ENCODE measurements at places on chromosomes 1 and 21.
A peak's percentile ranks its signal among the peaks of the same experiment; 100 is the strongest.

- DNase-seq = no peak
Measured at GRCh38 chr1:93979718-93980319, 70.6 kb upstream of the GCLM start.

- no peak for DNase-seq
Measured at GRCh38 chr21:15333136-15333710, 268.4 kb upstream of the NRIP1 start.

GRCh38 chr1:9815150-9815549, 8.6 kb downstream of the CLSTN1 start:
- DNase-seq = no peak

DNA sequence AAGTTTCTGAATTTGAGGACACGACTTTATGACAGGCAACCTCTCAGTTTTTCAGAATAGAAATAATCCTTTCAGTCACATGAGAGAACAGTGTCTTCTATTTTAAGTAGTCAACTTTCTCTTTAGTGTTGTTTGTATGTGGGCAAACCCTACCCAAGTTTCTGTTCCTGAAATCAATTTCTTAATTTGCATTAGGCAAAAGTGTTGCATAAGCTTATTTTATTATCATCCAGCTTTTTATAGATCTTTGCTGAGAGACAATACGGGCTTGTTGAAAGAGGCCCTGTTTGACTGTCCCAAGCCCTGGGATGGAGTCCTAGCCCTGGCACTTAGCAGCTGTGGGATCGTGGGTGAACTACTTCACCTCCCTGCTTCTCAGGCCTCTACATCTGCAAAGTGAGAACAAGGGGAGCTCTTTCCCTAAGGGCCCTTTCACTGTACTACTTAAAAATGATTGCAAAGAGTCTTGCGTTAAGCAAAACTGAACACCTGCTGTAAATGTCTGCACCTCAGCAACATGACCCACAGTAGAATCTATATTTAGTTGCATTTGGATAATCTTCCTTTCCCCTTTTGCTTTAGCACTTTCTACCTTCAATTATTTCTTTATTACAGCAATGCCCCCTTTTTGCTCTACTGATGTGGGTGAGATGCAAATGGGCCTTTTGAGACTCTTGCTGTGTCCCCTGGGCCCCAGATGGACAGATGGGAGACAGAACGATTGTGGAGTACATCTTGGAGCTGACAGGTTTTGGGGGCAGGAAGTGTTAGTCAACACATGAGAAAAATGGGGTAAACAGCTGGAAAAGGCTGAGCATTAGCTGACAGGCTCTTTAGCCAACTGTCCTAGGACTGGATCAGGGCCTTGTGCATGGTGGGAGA, 41.0 kb upstream of the SCAF4 start:
- no peak for DNase-seq

DNA sequence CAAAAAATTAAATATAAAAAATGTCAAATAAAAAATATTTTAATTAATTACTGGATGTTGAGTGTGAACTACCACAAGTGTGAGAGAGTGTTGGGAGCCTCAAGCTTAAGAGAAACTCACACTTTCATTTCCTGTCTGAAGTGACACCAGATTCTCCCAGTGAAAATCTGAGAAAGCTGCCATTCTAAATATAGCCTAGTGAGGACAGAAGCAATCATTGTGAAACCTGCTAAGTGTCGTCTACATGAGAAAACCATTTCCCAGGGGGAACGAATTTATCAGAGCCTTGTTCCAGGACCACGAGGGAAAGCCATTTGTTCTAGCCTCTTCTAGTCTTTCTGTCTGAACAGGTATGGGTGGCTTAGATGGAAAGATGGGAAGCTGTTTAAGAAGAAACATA, 329.3 kb upstream of the PRMT6 start:
- DNase-seq = no peak

DNA sequence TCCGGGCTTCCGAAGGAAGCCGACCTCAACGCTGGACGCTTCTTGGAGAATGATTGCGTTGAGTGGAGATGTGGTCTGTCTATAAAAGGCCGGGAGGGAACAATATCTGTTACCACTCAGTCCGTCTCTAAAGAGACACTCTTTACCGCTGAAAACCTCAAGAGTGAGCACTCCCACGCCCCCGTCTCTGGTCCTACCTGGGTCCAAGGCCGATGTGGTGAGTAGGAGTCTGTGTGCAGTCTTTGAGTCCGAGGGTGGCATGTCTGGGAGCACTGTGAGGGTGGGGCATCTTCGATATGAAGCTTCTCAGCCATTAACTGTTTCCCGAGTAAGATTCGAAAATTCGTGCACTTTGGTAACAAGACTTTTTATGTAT, 576 bp downstream of the ZFP69 start:
- no peak for DNase-seq

DNA sequence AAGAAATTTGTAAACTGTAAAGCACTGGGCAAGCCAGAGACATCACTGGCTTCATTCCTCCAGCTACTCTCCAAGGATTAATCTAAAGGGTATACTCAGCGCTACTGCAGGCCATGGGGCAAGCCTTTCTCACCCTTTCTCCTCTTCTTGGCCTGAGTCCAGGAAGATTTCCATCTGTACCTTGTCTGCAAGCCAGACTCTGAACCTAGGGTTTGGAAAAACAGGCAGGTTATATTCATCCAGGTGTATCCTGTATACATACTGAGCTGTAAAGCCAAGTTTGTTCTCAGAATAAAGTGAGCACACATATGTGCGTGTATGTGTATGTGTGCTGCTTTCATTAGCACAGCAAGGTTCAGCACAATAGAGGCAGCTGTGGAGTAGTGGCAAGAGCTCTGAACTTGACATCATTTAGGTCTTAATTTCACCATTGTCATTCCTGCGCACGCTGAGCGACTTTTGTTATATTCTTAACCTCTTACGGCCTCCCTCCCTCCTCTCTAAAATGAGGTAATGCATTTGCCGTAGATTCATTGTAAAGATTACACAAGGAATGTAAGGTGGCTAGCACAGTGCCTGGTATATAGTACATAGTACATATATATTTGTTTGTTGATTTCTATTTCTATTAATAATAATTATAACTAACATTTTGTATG, 128.1 kb upstream of the JUN start:
- DNase-seq = no peak

DNA sequence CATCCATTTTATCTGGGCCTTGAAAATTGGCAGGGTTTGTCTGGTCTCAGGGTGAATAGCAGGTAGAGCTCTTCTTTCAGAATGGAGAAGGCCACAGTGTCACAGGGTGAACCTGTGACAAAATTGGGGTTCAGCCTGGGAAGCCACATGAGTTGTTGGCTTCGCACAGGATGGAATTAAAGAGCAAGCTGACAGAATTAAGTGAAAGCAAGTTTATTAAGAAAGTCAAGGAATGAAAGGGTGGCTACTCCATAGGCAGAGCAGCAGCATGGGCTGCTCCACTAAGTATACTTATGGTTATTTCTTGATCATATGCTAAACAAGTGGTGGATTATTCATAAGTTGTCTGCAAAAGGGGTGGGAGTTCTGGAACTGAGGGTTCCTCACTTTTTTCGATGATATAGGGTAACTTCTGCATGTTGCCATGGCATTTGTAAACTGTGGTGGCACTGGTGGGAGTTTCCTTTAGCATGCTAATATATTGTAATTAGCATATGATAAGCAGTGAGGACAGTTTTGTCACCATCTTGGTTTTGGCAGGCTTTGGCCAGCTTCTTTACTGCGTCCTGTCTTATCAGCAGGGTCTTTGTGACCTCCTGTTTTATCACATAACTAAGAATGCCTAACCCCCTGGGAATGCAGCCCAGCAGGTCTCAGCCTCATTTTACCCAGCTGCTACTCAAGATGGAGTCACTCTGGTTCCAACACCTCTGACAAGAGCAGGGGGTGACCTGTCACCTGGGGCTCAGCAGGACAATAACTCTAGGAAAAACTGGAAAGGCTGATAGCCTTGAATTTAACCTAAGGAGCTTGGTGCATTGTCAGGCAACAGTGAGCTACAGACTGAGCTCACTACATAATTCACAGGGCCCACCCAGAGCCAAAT, 5.1 kb downstream of the IFNAR2 start:
- no peak for DNase-seq

- DNase-seq = peak; percentile 36
Measured at GRCh38 chr1:1358433-1359271, at the start of gene MXRA8. Gene MXRA8 (minus strand): TSS chr1:1358555. CDS start chr1:1358504, 51 bp downstream.

- no peak for DNase-seq
Measured at GRCh38 chr1:65344171-65344814, 35.0 kb downstream of the DNAJC6 start.

DNA sequence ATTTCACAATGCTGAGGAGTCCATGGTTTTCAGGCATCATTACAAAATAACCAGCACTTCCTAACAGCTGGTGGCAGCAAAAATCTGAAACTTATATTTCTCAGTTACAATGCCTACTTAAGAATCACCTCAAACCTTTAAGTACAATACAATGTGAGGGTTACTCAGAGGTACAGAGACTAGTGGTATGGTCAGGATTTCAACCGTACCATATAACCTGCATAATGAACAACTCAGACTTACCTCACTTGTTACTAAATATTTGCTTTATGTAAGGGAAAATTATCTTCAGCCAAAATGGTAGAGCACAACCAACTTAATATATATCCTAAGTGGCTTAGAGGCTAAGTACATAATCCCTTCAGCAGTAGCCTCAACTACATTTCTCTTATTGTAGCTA, 344.5 kb downstream of the SMYD3 start:
- no peak for DNase-seq

GRCh38 chr1:163401211-163401610, 79.5 kb downstream of the NUF2 start:
- no peak for DNase-seq

- DNase-seq = no peak
Measured at GRCh38 chr1:231990388-231990787, 363.8 kb downstream of the DISC1 start.

DNA sequence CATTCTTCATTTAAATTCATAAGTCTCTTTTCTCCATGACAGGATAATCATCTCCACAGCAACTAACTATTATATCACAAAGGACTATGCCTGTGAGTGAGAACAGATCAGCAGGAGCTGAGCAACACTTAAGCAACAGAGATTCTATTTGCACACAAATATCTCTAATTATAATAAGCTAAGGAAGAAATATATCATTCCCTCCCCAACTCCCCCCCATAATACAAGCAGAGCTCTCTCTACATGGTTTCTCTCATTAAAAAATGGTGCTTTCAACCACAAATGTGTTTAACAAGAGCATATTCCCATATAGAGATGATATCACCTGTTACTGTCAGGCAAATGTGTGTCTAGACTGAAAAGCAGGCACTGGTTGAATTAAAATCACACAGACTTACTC, 34.5 kb upstream of the NIBAN1 start:
- no peak for DNase-seq

DNA sequence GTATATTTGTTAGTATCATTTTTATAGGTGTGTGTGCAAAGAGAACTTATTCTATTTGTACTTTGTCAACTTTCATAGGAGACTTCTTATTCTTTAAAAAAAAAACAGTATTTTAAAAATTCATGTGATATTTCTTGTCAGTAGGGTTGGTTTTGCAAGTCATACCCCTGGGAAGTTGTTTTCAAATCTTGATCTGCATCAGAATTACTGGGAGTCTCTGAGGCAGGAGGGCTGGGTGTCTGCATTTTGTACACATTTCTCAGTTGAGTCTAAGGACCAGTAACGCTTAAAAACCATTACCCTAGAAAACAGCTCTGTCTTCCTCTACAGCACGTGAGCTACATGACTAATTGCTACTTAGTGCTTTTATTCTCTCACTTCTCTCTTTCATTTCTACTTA, 76.0 kb upstream of the CTTNBP2NL start:
- DNase-seq = no peak

DNA sequence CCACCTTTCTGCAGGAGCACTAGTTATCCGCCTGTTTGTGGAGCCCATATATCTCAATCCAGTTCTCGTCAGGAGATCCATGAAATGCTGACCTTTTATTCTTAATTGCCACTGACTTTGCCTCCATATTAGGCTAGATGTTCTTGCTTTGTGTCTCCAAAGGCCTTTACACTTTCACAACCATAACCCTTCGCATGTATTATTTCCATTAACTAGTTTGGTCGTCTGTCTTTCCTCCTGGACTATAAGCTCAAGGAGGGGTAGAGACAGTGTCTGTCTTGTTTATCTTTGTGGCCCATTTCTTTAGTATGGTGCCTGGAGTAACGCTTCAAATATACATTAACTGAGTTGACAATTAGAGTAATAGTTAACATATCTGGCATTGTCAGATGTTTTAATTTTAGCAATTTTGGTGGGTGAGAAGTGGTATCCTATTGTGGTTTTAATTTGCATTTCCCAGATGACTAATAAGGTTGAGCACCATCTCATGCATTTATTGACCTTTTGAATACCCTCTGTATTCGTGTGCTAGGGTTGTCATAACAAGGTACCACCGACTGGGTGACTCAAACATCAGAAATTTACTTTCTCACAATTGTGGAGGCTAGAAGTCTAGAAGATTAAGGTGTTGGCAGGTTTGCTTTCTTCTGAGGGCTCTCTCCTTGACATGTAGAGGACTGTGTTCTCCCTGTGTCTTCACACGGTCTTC, 21.7 kb upstream of the IL12RB2 start:
- DNase-seq = no peak

DNA sequence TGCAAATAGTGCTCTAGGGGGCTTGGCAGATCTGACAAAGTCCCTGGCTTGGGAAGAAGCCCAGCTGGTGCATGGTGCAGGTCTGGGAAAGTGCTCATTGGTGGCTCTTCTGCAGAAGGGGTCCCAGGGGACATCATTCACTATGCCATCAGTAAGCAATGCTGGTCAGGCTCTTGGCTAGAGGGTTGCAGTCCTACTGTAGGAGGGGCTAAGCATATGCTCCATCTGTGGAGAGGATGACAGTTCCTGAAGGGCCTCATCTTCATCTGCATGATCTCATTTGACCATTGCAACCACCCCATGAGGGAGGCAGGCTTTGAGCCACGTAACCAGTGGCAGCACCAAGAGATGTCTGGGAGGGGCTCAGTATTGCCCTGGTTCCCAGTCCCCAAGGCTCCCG, 31.5 kb upstream of the VASH2 start:
- peak; percentile 58 for DNase-seq

- DNase-seq = no peak
Measured at GRCh38 chr1:40039245-40039756, 1.2 kb upstream of the CAP1 start.

DNA sequence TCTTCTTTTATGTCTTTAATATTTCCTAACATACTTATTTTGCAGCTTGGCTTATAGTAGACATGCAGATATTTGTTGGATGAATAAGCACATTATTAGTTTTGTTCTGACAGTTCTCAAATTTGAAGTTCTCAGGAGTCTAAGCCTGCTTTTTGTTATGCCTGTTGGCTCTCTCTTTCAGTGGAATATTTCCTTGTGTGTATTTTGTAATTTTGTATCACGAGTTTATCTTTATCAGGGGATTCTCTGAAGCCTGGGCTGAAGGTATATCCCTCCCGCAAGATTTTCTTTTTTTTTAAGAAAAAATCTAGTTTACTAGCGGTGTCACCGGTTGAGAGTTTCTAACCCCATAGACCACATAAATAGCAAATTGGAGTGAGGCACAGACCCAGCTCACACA, 105.9 kb downstream of the RGL1 start:
- DNase-seq = no peak

- DNase-seq = peak; percentile 22
Measured at GRCh38 chr1:44621841-44622286, 52.4 kb downstream of the TMEM53 start.

GRCh38 chr1:66533804-66534740, at the start of gene SGIP1:
Gene SGIP1 (plus strand): TSS chr1:66534153. CDS start chr1:66534359, 206 bp downstream.
- peak; percentile 66 for DNase-seq

- DNase-seq = no peak
Measured at GRCh38 chr1:175390081-175390481, 197.5 kb upstream of the KIAA0040 start.

Data from BE2C (cell line).